ENCODE measurements at places on chromosomes 6 and 20.

- DNase-seq = no peak
These were observed 58.0 kb upstream of the CD2AP start for GRCh38 chr6:47419621-47420020.

- no peak for DNase-seq
These were observed 491.1 kb downstream of the UTRN start for GRCh38 chr6:144776031-144776819.

- peak; percentile 85 for DNase-seq
These were observed 21.4 kb upstream of the TRAM2 start for GRCh38 chr6:52598123-52598823.

DNA sequence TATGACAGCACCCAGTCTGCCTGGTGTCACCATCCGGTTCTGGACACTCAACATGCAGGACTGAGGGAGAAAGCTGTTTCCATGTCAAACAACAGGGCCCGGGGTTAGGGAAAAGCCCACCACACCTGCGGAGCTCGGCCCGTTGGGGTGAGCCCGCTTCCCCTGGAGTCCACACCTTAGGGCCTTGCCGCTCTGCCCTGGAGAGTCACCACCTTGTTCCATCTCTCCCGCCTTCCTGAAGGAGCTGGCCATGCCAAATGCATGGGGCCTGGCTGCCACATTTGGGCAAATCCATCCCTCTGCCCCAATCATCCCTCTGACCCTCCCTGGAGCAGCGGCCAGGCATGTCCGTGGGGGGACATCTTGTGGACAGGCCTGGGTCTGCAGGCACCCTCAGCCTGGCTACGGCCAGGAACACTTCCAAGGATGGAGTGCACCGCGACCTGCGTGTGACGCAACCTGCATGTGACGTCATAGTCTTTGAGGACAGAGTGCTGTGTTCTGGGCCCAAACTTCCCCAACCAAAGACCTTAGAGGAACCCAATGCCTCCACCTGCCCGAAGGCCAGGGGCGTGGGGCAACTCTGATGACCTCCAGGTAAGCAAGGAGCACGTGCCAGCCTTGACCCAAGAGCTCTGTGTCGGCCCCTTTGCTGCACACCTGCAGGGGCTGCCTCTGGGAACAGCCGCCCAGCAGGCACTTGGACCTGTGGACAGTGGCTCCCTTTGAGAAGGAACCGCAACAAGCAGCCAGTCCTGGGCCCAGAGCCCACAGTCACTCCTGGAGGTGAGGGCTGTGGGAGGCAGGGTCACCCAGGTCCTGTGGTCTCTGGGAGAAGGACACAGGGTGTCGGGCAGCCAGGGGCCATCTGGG is 1.7 kb downstream of the CABLES2 start:
- peak; percentile 35 for DNase-seq

- no peak for DNase-seq
These were observed 78.1 kb downstream of the NCOA7 start for GRCh38 chr6:125868678-125869395.

GRCh38 chr20:50153153-50153499 is 397 bp downstream of the PEDS1 start:
- no peak for DNase-seq

DNA sequence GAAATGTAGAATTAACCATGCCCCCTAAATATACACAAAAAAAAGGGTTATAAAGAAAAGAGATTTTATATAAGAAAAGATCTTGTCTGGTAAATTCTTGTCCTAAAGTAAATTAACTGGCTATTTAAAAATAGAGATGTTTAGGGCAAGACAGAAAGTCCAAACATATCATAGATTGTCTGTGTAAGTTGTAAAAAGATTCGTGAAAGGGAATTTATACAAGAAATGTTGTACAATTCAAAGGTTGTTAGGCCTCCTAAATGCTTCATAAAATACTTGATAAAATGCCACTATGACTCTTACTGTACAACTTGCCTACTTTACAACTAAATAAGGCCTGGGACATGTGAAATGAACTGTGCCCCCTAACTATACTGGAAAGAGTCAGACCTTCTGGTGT is 21.9 kb upstream of the AGPAT4 start:
- no peak for DNase-seq

GRCh38 chr6:93886416-93886815 is 467.1 kb upstream of the EPHA7 start:
- peak; percentile 9 for DNase-seq

DNA sequence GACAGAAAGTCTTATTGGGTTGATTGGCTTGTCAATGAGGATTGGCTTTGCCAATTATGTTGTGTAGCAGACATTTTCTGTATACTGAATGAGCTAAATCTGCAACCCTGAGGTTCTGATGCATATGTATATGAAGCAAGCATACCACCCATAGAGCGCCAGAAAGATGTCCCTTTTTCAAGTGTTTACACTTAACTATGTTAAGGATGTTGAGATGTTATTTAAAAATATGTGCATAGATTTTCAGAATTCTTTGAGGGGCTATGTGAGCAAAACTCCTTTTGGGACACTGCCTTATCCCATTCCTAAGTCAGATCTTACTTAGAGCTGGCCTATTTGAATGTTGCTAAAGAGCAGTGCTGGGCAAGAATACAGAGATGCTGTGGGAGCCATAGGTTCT is 1.9 kb downstream of the AIG1 start:
- no peak for DNase-seq

DNA sequence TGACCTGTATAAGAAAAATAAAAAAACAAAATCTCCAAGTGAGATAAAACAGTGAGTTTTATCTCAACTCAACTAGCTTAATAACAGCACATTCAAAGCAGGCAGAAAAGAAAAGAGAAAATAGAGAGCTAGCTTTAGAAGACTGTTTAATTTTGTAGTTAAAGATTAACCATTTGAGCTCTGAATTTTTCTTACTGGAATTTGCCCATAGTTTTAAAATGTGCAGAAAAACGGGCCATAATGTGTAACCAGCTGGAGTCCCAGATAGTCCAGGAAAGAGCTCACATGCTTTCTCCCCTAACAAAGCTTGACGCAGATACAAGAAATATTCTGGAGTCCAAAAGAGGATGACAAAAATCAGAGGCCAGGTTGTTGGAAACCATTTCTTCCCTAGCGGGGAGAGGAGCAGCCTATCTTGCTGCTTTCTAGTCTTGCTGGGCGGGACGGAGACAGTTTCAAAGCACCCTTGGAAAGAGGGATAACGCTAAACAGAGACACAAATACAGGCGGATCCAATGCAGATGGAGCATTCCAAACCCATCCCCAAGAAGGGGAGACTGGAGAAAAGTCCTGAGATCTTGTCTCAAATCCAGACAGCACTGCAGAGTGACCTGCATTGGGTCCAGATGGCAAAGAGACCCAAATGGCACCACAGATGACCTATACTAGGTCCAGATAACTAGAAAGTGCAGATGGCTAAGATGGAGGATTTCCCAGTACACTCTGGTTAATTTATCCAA is 16.1 kb downstream of the TTK start:
- no peak for DNase-seq

GRCh38 chr6:138105446-138105845 is 1.8 kb downstream of the PERP start:
- no peak for DNase-seq

GRCh38 chr20:49367113-49367512 is 89.3 kb upstream of the ZNFX1 start:
- DNase-seq = no peak

- DNase-seq = no peak
These were observed 193.6 kb downstream of the JARID2 start for GRCh38 chr6:15439410-15440025.

GRCh38 chr6:68559716-68560115 is 75.4 kb upstream of the ADGRB3 start:
- no peak for DNase-seq

- DNase-seq = peak; percentile 71
These were observed 1.2 kb downstream of the TRAF3IP2 start for GRCh38 chr6:111604259-111605099.

DNA sequence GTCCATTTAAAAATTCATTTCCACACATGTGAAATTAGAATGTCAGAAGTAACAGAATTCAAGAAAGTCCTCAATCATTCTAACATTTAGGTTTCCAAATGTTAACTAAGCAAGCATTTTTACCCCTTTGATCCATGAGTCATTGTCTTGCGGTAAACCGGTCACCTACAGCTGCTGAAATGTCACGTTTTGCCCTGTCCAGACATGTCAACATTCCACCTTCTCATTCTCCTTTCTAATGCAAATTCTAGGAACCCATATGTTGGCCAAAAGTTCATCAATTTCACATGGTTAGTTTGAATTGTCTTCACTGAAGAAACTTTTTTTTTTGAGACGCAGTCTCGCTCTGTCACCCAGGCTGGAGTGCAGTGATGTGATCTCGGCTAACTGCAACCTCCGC is 117.2 kb downstream of the IPCEF1 start:
- no peak for DNase-seq

DNA sequence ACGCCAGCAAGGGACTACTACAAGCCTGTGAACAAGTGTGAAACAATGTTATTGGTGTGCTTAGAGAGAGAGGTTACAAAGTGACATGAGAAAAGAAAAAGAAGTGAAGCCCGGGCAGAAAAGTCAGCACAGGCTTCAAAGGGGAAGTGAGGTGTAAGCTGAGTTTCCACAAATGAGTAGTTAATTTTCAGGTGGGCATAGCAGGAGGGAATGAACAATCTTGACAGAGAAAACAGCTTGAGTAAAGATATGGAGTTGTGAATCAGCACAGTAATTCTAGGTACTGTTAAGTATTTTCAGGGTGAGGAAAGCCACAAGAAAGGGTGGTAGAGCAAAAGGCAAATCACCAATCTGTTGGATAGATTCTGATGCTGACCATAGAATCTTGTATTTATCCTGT is 4.3 kb downstream of the KCNQ5 start:
- no peak for DNase-seq

DNA sequence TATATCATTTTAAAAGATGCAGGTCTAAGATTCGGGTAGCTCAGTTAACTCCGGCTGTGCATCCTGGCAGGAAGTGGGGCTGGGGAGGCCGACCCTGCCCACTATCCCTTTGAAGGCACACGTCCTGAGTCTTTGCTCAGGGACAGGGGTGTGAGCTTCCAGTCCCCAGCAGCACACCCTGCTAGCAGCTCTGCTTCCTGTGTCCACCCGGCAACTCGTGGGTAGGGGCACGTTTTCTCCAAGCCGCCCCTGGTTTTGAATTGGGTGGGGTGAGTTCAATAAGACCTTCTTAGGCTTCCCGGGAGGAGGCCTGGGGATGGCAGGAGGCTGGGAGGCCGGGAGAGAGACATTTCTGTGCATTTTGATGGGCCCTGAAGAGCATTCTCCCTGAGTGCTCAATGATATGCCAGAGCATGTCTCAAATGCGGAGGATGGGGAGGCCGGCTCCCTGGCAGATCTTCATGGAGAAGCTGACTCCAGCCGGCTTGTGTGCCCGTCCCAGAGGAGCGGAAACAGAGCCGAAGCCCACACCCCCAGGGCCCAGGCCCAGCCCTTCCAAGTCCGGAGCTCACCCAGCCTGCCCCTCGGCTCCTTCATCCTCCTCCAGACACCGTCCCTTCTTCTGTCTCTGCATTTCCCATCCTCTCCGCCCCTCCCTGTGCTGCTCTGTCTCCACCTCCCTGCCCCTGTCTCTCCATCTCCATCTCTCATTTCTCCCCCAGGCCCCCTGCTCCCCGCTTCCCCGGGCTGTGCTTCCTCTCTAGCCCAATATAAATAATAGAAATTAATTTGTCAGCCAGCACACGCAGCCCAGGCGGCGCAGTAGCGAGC is 36.3 kb upstream of the ZFAND3 start:
- no peak for DNase-seq

DNA sequence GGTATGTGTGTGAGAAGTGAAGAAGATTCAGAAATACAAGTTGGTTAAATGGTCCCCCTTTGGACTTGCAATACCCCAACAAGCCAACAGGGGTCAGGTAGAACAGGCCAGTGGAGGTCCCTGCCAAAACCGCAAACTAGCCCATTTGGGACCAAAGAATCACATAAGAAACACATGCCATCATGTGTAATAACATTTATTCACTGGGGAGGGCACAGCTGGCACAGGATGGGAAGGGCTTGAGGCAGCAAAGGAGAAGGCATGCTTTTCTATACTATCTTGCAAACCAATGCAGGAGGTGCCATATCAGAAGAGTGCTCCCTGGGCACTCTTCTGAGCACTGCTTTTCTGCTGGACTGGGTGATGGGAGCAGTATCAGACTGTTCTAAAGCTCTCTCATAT is 116.1 kb upstream of the TRAF3IP2 start:
- DNase-seq = peak; percentile 50
